Astrocyte (in vitro differentiated cells and primary cell): ENCODE measurements at places on chromosomes 4 and X. TPM values are rescaled to one million over a fixed set of nuclear protein-coding genes. Genes with fewer than 3 reads are reported as not detected.

DNA sequence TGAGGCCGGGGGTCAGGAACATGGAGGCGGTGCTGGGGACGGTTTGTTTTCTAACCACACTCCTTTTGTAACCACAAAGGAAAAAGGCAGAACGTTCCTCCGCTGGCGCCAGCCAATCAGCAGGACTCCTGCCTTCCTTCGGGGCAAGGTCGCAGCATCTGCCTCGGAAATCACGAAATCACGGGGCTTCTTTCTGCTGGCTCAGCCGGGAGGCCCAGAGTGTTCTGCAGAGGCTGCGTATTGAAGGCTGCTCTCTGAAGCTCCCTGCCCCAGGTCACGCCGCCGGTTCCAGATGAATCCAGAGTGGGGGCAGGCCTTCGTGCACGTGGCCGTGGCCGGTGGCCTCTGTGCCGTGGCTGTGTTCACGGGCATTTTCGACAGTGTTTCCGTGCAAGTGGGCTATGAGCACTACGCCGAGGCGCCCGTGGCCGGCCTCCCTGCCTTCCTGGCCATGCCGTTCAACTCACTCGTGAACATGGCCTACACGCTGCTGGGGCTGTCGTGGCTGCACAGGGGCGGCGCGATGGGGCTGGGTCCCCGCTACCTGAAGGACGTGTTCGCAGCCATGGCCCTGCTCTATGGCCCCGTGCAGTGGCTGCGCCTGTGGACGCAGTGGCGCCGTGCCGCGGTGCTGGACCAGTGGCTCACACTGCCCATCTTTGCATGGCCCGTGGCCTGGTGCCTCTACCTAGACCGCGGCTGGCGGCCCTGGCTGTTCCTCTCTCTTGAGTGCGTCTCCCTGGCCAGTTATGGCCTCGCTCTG, 9.4 kb downstream of the TMEM187 start:
- DNase-seq, result no peak

- peak; percentile 27 for DNase-seq
Measured at GRCh38 chrX:65697915-65698796, 30.7 kb downstream of the MSN start.

GRCh38 chr4:162847945-162848549, 318.6 kb downstream of the NAF1 start:
- DNase-seq, result no peak

DNA sequence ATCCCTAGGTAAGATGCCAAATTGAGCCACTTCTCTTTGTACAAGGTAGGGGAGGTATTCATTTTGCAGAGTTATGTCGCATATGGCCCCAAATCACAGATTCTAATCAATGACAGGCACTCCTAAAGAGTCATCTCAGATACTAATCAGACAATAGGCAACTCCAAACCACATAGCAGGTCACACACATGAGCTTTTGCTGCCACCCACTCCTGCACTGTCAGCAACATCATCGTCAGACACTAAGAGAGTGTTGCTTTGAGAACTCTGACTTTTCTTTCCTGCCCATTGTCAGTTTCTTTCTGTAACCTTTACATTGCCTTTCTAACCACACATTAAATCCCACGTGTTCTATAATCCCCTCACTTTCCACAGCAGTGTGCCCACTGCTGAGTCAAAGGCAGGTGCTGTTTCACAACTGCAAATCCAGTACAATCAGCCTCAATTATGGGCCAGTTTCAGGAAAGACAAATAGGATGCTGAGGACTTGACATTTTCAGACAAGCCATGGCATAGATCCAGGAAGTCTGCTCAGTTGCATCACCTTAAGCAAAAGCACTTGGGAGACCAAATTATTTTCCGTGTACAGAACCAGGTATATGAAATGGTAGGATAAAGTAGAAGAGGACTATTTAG, 23.5 kb downstream of the TMEM31 start:
- DNase-seq, result no peak

DNA sequence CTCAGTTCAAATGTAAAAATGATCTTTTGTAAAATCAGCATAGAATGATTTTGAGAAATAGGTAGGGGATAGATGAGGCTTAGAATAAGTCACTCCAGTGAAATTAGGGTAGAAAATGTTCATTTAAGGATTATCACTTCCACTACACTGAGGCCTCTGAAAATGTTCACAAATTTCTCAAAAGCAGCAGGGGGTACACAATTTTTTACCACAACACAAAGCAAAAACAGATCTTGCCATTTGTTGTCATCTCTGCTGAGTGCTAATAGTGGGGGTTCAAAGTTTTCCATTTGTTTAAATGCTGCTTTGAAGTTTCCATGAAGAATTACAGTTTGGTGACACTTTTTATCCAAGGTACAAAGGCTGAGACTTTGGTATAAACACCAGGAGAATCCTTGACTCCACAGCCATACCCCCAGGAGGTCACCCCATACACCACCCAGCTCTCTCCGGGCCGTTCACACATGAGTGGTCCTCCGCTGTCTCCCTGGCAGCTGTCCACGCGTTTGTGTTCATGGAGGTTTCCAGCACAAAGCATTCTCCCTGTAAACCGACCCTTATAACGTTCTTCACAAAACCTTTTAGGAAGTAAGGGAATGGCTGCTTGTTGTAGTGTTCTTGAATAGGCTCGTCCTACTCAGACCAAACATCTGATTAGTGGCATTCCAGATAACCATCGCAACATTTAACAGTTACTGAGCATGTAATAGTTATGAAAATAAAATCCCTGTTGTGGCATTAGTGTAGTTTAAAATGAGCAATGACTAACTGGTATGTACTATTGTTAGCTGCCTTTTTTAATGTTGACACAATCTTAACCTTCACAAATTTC, 71.0 kb downstream of the PRSS12 start:
- DNase-seq, result peak; percentile 61

- DNase-seq, result no peak
Measured at GRCh38 chr4:26938516-26938915, 77.9 kb downstream of the STIM2 start.

- DNase-seq, result no peak
Measured at GRCh38 chr4:38344929-38345328, 319.1 kb upstream of the KLF3 start.

CFAP47 gene
- total RNA-seq, result not detected in 2 replicates
